ENCODE measurements at places on chromosomes 1 and 21. TPM values are rescaled to one million over a fixed set of nuclear protein-coding genes. Genes with fewer than 3 reads are reported as not detected.
A peak's percentile ranks its signal among the peaks of the same experiment; 100 is the strongest.

DNA sequence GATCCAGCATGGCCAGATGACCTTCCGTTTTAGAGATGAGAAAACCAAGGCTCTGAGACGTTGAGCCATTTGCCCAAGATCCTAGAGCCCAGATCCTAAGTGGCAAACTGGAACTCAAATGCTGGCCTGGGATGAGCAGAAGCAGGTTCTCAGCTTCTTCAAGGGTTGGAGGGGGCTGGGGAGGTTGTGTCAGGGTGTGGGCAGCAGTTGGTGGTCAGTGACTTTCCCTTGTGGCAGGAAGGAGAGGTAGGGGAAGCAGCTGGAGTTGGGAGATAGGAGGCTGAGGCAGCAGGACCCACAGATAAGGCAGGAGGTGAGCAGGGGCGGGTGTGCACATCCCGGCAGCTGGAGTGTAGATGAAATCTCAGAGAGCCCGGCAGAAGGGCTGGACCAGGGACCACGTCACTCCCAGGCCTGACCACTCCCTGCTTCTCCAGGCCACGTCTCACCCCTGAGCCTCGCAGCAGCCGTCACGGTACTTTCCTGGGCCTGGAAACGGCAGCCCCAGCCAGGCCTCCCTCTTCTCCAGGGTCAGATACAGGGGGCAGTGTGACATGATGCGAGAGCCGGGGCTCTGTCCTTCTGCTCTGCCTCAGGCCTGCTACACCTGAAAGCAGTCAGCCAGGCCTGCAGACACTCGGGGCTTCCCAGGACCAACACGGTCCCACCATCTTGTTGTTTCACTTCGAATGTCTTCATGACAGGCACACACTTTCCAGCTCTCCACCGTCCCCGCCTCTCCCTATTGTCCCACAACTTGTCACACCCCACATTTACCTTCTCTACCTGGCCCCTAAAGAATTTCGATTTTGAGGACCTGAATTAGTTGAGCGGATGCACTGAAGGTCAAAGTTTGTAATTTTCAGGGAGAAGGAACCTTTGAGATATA lies 11.5 kb upstream of the LAPTM5 start:
- no peak for DNase-seq

GRCh38 chr1:1911350-1912041 lies 3.6 kb upstream of the CALML6 start:
- DNase-seq: no peak

- DNase-seq: no peak
Observed at GRCh38 chr1:37845786-37846185, 13.6 kb downstream of the MTF1 start.

KCNK1 gene
- total RNA-seq: 25.2 TPM

GRCh38 chr1:68819190-68819829 lies 322.4 kb upstream of the DEPDC1 start:
- no peak for DNase-seq

DNA sequence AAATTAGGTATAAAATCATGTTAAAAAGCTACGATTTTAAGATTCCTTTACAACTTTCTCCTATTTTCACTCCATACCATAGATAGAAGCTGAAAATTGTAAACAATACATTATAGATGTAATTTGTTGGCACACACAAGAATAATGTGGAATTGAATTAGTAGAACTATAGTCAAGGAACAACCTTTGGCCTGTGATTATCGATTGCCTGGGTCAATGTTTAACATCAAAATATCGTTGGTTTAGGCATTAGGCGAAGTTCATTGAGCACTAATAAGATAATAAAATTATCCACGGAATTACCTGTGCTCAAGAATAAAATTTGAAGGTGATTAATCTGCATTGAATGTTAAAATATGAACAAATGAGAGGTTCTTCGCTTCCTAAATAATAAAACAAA lies 455.1 kb upstream of the ZP4 start:
- DNase-seq: no peak

DNA sequence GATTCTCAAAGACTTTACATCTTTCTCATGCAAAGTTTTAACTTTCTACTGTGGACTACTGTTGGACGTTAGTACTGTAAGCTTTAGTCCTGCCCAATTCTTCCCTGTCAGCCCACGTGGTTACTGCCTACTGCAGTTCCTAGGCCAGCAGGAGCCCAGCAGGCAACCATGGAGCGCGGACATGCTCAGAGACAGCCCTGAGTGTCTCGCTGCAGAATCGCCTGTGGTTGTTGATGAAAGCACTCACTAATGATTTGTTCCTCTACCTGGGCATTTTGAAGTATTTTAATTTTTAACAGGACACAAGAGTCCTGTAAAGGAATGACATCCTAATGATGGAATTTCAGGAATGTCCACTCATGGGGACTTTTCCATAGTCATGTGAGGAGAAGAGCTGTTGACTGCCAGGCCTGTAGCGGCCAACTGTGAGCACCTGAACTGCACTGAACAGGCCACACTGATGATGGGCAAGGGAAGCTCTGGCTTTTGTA lies 44.1 kb downstream of the PGBD5 start:
- no peak for DNase-seq

KCNT2 gene
- total RNA-seq: 0.60 TPM

- no peak for DNase-seq
Observed at GRCh38 chr1:186303911-186304310, 71.1 kb downstream of the TPR start.

RHOC gene
- 129 TPM for total RNA-seq

DNA sequence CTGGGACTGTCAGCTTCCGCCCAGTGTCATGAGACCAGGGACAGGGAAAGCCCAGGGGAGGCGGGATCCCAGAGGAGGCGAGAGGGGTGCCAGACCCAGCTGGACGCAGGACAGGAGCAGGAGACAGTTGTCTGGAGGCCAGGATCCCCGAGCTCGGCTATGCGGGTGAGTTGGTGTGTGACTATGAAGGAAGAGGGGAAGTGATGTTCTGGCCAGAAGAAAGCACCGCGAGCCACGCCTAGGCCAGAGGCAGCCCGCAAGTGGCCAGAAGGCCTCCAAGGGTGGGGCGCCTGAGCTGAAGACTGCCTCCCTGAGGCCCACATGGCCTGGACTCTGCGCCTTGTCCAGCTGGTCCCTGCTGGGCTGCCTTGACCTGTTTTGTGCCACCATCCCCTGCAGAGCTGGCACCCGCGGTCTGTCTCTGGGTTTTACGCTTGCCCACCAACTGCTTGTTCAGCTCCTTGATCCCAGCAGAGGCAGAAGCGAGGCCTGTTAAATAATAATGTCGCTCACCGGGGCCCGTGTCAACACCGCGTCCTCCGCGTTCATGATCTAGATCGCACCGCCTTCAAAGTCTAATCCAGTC lies 85.2 kb upstream of the ACTL8 start:
- DNase-seq: peak; percentile 55

FABP3 gene
- total RNA-seq: 4,737 TPM

- DNase-seq: no peak
Observed at GRCh38 chr1:65009724-65010420, 43.5 kb upstream of the JAK1 start.

AADACL3 gene
- not detected for total RNA-seq

DNA sequence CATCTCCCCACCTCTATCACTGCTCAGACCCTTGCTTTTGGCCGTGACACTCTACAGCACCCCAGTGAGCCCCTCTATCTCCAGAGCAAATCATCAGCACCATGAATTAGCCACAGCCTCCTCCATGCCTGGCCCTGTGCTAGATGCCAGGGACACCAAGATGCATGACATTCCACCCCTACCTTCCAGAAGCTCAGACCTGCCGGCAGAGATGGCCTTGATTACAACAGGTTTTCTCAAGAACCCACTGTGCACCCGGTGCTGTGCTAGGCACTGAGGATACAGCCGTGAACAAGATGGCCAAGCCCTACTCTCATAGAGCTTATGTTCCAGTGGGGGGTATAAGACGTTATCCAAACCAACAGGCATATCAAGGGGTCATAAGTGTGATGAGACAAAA lies 30.6 kb downstream of the CDK18 start:
- DNase-seq: no peak

CORT gene
- 0.19 TPM for total RNA-seq

DNA sequence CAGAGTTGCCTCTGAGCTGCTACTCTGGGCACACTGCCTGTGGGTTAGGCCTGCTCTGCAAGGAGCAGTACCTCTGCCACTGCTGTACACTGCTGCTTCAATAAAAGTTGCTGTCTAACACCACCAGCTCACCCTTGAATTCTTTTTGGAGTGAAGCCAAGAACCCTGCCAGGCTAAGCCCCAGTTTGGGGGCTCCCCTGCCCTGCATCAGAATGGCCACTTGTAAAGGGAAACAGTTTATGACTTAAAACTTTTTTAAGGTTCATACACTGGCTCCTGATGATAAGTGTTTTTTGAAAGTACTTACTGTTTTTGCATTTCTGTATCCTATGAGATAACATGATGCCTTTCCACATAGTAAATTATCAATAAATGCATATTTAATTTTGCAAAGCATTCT lies 310.0 kb downstream of the LMO4 start:
- DNase-seq: no peak

SYCP1 gene
- not detected for total RNA-seq

DNA sequence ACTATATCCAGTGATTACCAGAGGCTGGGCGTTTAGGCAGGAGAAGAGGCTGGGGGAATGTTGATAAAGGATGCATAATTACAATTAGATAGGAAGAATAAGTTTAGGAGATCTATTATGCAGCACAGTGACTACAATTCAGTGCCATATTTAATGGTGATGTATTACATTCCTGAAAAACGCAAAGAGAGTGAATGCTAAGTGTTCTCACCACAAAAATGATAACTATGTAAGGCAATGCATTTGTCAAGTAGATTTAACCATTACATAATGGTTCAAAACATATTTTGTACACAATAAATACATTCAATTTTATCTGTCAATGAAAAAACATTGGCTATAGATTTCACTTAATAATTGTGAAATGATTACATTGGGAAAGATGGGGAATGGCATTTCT lies 548.9 kb downstream of the NUF2 start:
- no peak for DNase-seq

DNA sequence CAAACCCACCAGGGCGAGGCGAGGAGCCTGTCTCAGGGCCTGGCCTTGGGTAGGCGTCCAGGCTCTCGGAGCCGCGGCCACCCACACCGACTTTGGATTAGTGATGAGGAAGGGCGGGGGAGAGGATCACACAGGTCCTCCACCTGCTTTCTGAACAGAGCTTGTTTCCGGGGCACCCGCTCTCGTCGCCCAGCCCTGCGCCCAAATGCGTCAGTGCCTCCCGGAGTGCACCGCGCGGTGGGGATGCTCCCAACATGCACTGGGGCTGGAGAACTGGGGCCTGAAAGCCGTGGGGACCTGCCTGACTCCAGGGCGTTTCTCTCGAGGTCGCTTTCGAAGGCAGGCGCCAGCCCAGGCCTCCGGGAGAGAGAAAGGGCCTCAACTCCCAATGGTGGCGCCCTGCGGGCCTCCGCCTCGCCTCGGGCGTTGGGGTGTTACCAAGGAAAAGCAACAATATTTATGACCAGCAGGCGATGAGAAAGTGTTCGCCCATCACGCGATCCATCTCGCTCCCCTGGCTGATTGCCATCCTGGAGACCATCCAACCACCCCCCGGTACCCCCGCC lies 8.9 kb upstream of the LHX8 start:
- no peak for DNase-seq

DNA sequence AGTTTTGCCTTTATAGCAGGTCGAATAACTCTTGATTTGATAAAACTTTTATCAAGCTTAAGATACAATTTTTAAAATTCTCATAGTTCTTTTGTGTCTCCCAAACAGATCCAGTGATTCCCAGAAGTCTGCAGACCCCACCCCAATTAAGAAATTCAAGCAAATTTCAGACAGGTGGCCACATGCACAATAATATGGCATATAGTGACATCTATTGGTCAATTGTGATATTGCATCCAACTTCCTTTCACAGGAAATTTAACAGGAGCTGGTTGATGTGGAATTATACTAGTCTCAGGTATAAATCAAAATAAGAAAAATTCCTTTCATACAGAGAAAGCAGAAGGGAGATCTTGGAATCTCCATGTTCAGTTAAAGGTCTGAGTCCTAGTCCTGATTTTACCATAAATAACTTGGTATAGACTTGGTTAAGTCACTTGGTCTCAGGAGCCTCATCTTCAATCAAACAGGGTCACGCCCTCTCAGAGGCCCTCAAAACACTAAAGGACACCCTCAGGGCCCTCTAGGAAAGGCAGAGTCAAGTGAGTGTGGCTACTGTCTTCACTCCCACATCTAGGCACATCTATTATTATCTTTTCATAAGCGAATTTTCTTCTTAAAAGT lies 24.1 kb downstream of the PIGM start:
- no peak for DNase-seq

- no peak for DNase-seq
Observed at GRCh38 chr1:203733009-203733863, 31.7 kb upstream of the LAX1 start.

DNA sequence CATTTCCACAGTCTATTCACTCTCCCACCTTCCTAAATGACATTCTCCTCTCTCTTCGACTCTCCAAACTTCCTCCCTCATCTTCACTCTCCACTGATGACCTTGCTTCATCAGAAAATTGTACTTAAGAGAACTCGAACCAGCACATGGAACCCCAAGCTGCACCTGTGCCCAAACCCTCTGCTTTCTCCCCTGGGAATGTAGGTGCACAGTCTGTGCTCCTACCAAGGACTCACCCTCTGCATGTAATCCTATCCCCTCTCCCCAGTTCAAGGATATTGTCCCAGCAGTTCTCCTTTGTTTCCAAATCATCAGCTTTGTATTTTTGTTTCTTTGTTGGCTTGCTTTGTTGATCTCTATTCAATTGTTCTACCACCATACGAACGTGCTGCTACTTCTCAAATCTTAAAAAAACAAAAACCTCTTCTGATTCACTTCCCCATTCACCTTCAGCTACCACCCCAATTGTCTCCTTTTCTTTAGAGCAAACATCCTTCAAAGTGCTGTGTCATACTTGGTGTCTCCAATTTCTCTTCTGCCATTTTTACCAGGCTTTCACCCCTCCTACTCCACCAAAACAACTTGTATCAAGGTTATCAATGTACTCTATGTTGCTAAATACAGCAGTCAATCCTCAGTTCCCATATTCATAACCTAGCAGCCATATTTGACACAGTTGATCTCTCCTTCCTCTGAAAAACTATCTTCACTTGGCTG lies 26.8 kb downstream of the RAB3B start:
- no peak for DNase-seq

- DNase-seq: no peak
Observed at GRCh38 chr1:36217670-36218069, 6.6 kb upstream of the THRAP3 start.

CYP4A11 gene
- total RNA-seq: not detected

- DNase-seq: no peak
Observed at GRCh38 chr1:207946756-207947155, 35.8 kb upstream of the CD34 start.

OR2T11 gene
- total RNA-seq: not detected

GRCh38 chr1:81880781-81881180 lies 80.0 kb downstream of the ADGRL2 start:
- DNase-seq: no peak

- no peak for DNase-seq
Observed at GRCh38 chr1:26023826-26024225, 2.3 kb downstream of the EXTL1 start.

- DNase-seq: peak; percentile 67
Observed at GRCh38 chr21:45041351-45041805, 33.0 kb upstream of the ADARB1 start.

CFAP141 gene
- not detected for total RNA-seq

GRCh38 chr1:7470904-7471638 lies 300.0 kb upstream of the VAMP3 start:
- peak; percentile 60 for DNase-seq

GRCh38 chr1:225746361-225747179 lies 31.1 kb upstream of the SRP9 start:
- DNase-seq: peak; percentile 69

FAM151A gene
- total RNA-seq: 0.80 TPM

C1orf87 gene
- not detected for total RNA-seq

All from left ventricle myocardium inferior (tissue), 1 donor.